Stimulated activated CD8-positive, alpha-beta memory T cell treated with anti-CD3 and anti-CD28 coated beads, Interleukin-12 subunit alpha, Interleukin-12 subunit beta, amount 100 ng/mL, for 1 hour (primary cell): ENCODE measurements at places on chromosomes 3 and 15.

DNA sequence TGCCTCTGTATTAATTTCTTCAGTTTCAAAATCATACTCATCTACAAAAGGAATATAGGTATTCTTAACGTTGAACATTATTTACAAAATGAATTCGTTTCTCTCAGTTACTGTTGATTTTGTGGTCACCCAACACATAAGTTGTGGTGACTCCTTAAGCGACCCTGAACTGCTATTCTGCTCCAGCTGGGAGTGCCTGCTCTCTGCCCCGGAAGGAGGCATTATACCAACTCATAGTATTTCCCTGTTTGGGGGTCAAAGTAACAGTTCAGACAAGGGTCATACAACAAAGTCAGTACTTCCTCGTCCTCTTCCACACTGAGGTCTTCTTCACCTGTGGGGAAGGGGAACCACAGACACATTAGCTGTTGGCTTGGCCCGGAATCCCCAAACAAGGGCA is 75.7 kb upstream of the FAM3D start:
- DNase-seq: no peak

DNA sequence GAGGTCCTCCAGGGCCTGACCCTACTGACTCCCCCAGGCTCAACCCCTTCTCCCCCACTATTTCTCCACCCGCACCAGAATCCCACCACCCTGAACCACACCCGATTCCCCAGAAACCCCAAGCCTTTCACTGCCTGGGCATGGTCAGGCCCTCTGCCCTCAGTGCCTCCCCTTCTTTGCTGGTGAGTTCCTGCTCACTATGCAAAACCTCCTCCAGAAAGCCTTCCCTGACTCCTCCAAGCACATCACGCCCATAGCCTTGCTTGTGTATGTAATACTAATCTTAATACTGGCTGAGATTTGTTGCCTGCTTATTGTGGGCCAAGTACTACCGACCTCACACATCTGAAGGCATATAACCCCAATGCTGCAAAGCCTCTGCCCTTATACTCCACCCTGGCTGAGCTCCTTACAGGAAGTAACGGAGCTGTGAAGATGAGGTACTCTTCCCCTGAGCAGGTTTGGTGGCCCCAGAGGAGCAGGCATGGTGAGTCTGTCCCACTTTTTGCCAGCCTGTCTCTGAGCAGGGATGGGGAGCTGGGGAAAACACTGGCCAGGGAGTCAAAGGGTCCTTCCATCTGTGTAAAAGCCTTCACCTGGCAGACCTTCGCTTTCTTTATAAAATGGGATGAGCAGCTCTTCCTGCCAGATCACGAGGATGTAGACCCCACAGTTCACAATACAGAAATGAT is 9.5 kb downstream of the RAB6B start:
- no peak for DNase-seq

DNA sequence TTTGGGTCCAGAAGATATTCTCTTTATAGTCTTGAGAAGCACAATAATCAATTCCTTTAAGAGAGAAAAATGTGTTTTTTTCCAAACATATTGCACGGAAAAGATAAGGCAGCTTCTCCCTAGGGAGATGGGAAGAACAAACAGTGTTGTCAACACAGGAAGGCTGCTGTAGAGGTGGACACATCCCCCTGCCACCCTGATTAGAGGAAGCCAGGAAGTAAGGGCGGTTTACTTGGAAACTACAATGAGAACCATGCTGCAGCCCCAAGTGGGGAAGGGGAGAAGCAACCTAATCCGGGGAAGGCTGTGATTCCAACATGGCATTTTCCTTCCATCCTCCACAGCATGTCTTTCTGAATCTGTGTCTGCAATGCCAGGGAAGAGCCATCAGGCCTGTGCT is 256.9 kb upstream of the TGFBR2 start:
- no peak for DNase-seq

DNA sequence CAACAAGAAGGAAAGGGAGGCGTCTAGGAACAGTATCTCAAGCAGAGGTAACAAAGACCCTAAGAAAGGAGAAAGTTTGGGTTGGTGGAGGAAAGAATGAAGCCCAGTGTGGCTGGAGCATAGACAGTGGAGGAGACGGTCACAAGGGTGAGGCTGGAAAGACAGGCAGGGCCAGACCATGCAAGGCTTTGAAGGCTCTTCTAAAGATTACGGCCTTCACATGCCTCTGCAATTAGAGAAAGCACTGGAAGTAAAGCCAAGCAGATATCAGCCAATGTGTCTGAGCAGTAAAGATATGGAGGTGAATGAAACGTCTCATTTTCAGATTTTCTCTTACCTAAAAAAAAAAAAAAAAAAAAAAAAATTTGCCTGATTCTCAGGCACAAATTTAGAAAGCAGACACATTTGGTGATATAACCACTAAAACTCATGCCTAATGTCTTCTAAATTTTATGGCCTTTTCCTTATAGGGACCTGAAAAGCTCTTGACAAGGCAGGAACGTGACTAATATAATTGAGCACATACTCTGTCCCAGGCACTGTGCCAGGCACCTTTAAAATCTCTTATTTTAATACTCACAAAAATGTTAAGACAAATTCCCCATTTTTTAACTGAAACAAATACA is 184.1 kb downstream of the MECOM start:
- no peak for DNase-seq

- DNase-seq: no peak
Measured at GRCh38 chr3:169404520-169404890, 259.0 kb downstream of the MECOM start.

GRCh38 chr15:67685008-67685599 is 140.2 kb upstream of the SKOR1 start:
- DNase-seq: no peak

DNA sequence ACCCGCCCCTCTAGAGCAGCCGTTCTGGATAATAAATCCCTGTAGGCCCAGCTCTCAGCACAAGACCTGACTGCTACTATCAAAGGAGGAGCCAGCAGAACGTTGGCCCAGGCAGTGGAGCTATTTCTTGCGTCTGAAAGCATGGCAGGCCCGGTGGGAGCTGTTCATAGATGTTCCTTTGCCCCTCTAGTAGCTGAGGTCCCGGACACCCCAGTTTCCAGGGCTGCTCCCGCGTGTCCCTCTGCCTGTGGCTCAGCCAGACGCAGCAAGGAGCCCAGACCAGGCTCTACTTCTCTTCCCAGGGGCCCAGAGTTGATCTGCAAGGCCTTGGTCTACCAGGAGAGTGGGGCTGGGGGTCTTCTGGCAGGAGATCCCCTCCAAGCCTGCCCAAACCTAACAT is 76.1 kb downstream of the FAM174B start:
- DNase-seq: no peak

- no peak for DNase-seq
Measured at GRCh38 chr15:23793191-23793680, 106.1 kb upstream of the NDN start.

- no peak for DNase-seq
Measured at GRCh38 chr3:166013073-166013679, 176.0 kb upstream of the BCHE start.

GRCh38 chr15:64460724-64461720 is 644 bp downstream of the ZNF609 start:
- no peak for DNase-seq
